ENCODE measurements at places on chromosomes 16 and 17. TPM values are rescaled to one million over a fixed set of nuclear protein-coding genes. Genes with fewer than 3 reads are reported as not detected.

GRCh38 chr16:86134802-86135461 lies 236.0 kb downstream of the IRF8 start:
- DNase-seq, result no peak

DNA sequence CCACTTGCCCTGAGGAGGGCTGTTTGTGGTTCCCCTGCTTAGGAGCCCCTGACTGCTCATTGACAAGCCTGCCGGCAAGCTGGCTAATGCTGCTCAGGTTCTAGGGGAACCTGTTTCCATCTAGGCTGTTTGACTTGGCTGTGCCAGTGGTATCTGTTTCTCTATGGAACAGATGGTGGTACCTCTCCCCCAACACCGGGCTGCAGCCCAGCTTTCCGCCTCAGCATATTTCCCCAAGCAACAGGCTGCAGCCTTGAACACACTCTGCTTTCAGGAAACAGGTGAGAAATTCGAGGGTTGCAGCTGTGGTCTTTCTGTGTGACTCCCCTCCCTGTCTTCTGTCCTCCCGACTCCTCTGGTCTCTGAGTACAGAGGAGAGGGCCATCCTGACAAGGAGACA lies 132.3 kb downstream of the TMEM132E start:
- no peak for DNase-seq

GRCh38 chr17:39995438-39995837 lies 14.8 kb downstream of the PSMD3 start:
- DNase-seq, result no peak

DNA sequence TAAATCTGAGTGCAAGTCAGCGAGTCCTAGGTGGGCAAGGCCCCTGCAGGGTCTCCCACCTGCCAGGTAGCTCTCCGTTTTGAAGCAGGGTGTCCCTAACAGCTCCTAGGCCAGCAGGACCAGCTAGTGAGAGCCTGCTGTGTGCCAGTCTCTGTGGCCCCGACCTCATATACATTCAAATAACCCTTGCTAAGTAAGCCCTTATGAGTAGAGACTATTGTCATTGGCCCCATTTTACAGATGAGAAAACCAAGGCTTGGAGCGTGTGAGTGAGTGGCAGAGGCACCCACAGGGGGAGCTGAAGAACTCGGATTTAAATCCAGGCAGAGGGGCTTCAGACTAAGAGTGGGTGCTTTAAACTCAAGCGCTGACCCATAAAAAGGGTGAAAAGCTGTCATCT lies 39.7 kb upstream of the EMP2 start:
- DNase-seq, result no peak

DNA sequence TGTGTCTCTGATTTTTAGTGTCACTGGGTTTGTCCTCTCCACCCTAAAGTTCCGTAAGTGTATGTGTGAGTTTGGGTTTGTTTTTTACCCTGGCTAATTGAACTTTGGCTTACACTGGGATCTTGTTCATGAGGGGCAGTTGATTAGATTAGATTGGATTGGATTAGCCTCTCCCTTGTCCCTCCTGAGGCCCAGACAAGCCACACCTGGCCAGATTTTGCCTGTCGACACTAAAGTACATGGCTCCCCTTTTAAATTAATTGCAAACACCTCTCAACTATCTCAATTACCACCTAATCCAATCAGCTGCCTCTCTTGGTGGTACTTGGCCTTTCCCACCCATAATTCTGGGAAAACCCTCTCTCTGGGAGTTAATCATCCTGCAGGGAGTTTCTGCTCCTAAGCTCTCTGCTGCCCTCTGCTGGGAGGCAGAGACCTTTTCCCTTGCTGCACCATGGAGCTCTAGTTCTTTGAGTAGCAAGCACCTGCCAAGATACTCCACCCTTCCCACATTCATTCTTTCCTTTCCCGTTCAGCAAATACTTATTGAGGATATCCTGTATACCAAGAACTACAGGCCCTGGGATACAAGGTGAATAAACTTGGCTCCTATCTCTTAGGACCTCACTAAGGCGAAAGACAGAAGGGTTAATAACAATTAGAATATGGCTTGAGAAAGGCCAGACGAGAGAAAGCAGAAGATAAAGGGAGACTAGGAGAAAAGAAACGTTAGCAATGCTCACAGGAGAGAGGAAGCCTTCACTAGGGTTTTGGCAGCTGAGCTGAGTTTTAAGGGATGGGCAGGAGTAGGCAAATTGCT lies 60.0 kb upstream of the MPHOSPH6 start:
- DNase-seq, result peak; percentile 62

CPHXL2 gene
- total RNA-seq, result not detected

- peak; percentile 59 for DNase-seq
These were observed 8.0 kb upstream of the IL32 start for GRCh38 chr16:3057181-3058138.

DNA sequence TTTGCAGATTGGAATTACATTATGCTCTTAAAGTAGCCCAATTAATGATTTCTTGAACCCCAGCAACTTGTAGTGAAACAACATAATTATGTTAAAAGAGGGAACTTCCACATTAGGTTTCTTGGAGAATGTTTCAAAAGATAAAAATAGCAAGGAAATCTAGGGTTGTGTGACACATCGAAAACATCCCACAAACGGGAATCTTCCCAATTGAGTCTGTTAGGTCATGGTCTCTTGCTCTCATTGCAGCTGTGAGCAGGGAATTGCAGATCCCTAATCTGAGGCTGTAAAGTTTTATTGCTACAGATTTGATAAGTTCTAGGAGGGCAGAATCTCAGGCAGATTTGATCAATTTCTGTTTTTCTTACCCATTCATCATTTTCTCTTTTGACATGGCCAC lies 6.7 kb upstream of the LPO start:
- no peak for DNase-seq

DNA sequence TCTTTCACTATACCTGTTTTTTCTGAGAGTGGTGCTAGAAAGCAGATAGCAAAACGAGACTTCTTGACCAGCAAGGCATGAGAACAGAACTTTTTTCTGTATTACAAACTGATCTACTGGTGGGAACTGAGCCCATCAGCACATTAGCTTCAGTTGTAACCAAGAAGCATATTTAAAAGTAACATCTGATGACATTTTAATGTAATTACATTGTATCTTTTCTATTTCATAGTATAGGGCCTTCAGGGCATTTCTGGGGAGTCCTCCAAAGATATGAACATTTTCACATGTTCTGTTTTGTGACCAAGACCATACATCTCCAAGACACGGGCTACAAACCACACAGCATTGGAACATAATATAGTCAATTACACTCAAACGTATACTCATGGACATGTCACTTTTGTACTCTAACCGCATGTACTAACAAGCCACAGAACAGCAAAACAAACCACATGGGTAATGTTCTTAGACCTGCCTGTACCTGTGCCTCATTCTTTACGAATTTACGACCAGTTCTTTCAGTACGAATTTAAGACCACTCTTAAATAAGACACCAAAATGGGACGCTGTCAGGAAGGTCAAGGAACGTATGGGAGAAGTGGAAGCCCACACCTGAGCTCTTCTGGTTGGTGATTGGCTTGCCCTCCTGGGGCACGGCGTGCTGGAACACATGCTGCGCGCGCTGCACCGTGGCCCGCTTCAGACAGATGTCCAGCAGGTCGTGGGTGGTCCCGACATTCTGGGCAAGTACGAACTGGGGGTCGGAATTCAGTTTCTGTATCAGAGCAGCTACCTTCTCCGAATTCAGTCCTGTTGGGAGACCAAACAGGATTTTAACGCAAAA lies 825 bp downstream of the BLMH start:
- DNase-seq, result peak; percentile 43

HOXB6 gene
- total RNA-seq, result 0.60 TPM

TBC1D28 gene
- total RNA-seq, result not detected

DNA sequence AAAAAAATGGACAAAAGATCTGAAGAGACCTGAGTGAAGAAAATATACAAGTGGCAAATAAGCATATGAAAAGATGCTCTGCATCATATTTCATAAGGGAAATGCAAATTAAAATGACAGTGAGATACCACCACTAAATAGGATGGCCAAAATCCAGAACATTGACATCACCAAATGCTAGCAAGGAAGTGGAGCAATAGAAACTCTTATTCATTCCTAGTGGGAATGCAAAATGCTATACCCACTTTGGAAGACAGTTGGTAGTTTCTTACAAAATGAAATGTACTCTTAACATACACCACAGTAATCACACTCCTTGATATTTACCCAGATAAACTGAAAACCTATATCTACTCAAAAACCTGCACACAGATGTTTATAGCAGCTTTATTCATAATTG lies 33.6 kb downstream of the DHRS7B start:
- no peak for DNase-seq

DNA sequence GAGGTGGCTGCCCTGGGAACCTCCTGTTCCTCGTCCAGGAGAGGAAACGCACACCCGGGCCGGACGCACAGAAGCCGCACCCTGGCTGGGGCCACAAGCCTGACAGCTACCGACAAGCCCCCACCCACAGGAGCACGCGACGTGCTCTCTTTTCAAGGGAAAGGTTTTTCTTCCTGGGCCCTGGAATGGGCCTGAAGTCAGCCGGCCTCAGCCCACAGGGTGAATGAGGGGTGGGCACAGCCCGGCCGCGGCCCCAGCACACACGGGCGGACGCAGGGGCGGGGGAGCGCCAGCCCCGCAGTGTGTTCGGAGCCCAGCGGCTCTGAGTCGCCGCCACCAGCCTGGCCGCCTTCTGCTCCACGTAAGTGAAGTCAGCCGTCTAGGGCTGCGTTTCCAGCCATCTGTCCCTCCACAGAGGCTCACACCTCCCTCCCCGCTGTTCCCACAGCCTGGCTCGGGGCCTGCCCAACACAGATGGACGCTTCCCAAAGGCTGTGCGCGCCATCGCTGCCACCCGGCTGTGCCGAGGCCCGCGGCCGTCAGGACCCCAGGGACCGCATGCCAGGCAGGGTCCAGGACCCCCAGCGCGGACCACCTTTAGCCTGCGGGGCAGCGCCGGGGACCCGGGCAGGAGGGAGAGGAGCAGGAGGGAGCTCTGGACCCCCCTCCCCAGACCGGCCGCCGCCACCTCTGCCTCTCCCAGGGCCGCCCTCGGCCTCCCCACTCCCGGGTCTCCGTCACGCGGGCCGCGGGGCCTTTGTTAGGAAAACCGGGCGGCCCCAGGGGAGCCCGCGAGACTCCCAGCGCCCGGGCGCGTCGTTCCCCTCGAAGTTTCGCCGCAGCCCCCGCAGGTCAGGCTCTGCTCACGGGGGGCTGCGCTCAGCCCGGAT lies 36.8 kb downstream of the CBFA2T3 start:
- no peak for DNase-seq

DNA sequence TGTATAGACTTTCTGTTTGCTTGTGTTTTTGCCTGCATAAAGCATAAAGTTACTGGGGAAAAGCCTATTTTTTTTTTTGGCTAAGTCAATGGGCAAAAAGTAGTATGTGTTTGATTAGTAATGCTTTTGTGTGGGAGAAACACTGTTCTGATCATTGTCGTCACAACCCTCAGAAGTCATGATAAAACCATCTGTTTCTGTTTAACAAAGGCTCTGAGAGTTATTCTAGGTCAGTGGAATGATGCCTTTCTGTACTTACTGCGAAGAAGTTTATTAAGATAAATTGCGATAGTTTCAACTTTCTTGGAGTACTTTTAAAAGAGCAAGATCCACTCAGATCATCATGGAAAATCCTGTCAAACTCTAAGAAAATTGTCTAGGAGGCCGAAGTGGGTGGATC lies 80.9 kb downstream of the PRKCA start:
- no peak for DNase-seq

DNA sequence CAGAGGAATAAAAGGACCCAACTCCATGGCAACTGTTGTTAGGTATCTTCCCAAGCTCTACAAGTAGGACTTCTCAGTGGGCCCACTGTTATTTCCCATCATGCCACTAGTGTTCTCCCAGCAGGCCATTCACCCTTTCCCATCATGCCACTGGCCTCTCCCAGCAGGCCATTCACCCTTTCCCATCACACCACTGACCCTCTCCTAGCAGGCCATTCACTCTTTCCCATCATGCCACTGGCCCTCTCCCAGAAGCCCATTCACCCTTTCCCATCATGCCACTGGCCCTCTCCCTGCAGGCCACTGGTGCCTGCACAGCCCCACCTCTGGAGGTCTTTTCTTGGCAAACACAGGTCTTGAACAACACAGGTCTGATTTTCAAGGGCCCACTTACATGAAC lies 36.3 kb downstream of the IFT140 start:
- no peak for DNase-seq

- no peak for DNase-seq
These were observed 1.6 kb downstream of the NDUFAF8 start for GRCh38 chr17:81240761-81241160.

CHST4 gene
- total RNA-seq, result not detected

SLC47A1 gene
- 0.28 TPM for total RNA-seq

POLR2C gene
- 47.8 TPM for total RNA-seq

TNFRSF17 gene
- not detected for total RNA-seq

- DNase-seq, result no peak
These were observed 8.3 kb upstream of the LPCAT2 start for GRCh38 chr16:55500530-55501011.

- no peak for DNase-seq
These were observed 133.2 kb upstream of the SOX9 start for GRCh38 chr17:71987634-71988033.

- no peak for DNase-seq
These were observed 7.4 kb downstream of the CAPN15 start for GRCh38 chr16:534856-535445.

- no peak for DNase-seq
These were observed 5.3 kb upstream of the RNASEK start for GRCh38 chr17:7007143-7007542.

DNA sequence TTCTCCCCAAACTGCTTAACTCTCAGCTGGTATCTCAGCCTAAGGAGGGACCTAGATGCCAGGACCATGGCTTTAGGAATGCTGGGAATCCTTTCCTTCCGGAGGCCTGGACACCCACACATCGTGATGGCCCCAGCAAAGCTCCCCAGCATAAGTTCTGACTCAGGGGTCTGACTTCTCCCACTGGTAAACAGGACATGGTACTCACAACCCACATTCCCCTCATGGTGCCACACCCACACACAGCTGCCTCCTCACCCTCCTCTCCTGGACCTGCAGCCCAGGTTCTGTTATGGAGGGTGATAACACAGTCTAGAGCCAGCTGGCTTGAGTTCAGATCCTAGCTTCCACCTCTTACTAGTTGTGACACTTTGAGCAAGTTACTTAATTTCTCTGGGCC lies 719 bp upstream of the RNF227 start:
- DNase-seq, result no peak

- no peak for DNase-seq
These were observed 234.5 kb downstream of the SEC14L1 start for GRCh38 chr17:77375108-77375916.

GRCh38 chr17:9948928-9949327 lies 43.9 kb upstream of the RCVRN start:
- DNase-seq, result no peak

PIK3R6 gene
- total RNA-seq, result 2.0 TPM

ENO3 gene
- 26.8 TPM for total RNA-seq

NR1D1 gene
- 5.2 TPM for total RNA-seq

MMP2 gene
- 0.20 TPM for total RNA-seq

All from activated CD4-positive, alpha-beta memory T cell treated with anti-CD3 and anti-CD28 coated beads, Interleukin-2, amount 10 ng/mL, durations not matched to agents 7 days and 5 days (primary cell).